ENCODE measurements at places on chromosomes 5 and 9.

GRCh38 chr5:171736976-171737891 is 48.4 kb upstream of the SMIM23 start:
- no peak for DNase-seq

GRCh38 chr5:34639852-34640626 is 16.1 kb upstream of the RAI14 start:
- DNase-seq, result no peak

DNA sequence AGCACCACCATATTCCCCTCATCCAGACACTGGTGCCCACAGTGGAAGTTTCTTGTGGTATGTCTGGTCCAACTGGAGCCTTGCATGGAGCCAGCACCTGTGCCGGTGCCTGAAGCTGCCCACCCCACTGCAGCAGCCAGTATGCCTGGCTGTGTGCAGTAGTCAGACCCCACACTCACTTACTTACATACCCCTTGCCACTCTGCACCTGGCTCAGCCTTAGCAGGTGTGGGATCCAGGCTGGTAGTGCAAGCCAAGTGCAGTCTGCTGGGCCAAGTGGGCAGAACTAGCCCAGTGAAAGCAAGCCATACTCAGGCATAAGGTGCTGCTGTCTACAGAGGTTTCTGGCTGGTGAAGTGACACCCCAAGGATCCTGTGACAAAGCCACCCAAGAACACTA is 871.4 kb upstream of the C9orf72 start:
- no peak for DNase-seq

DNA sequence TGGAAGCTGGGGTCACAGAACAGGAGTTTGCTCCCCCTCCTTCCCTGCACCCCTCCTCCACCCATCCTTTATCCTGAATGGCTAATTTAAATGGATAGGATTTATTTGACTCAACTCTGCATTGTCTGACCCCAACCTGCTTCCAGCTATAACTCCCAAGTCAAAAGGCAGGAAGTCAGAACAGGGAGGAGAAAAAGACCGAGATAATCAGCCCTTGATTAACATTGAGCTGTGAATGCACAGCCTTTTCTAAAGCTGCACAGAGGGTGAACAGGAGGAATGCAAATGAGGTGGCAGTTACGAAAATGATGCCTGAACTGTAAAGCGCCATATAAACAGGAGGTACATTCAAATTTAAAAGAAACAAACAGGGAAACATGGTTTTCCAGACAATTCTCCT is 152.8 kb downstream of the SPOCK1 start:
- DNase-seq, result no peak

- no peak for DNase-seq
These were observed 204.7 kb upstream of the WWC1 start for GRCh38 chr5:168086746-168087145.

DNA sequence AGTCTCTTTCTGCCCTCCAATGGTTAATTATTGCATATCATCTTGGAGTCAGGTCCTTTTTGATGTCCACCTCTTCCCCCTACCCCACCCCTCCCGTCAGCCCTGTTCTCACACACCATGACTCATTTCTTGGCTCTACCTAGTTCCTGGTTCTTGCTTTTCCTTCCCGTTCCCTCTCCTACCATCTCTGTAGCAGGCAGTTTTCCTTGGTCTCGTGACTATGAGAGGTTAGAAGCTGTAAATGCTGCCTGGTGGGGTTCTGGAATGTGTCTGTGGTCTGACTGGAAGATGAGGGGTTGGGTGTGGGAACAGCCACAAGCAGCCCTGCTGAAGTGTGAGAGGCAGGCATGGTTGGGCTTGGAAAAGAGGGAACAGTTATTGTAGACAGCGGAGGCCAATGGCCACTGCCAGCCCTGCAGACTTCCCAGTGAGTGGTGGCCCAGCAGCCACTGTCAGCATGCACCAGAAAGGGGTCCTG is 18.2 kb downstream of the SLC22A5 start:
- DNase-seq, result no peak

- DNase-seq, result no peak
These were observed 350.1 kb downstream of the TMEM232 start for GRCh38 chr5:110376281-110376951.

DNA sequence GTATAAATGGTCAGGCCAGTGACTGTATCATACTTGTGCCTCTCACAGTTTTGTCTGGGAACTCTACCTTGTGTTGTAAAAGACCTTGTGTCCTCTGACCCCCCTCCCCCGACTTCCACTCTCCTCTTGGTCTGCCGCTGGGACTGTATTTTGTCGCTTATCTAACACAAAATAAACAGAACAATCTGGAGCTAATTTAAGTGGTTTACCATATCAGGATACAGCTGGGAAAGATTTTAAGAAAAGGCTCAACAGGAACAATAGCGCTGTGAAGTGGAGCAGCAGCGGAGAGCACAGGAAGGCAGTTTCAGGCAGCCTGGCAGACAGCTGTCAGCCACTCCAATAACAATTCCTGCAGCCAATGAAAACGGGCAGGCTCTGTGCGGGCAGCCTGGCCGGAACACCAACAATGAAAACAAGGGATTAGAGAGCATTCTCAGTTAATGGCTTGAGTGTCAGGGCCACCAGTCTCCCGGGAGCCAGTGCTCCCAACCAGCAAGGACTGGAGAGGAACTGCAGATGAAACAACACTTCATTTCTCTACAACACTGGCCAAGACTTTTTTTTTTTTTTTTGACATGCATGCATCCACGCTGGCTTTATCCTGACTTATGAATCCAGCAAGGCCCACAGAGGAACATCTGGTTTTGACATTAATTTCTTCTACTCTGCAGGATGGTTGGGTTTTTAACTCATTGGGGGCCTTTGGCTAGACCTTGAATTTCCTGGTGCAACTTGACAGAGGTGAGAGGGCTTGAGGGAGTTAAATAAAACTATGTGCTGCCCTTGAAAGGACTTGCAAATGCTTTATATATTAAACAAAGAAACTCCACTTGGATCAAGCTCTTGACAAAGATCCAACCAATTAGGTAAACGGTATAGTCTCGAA is 76.7 kb downstream of the ARSB start:
- peak; percentile 44 for DNase-seq

DNA sequence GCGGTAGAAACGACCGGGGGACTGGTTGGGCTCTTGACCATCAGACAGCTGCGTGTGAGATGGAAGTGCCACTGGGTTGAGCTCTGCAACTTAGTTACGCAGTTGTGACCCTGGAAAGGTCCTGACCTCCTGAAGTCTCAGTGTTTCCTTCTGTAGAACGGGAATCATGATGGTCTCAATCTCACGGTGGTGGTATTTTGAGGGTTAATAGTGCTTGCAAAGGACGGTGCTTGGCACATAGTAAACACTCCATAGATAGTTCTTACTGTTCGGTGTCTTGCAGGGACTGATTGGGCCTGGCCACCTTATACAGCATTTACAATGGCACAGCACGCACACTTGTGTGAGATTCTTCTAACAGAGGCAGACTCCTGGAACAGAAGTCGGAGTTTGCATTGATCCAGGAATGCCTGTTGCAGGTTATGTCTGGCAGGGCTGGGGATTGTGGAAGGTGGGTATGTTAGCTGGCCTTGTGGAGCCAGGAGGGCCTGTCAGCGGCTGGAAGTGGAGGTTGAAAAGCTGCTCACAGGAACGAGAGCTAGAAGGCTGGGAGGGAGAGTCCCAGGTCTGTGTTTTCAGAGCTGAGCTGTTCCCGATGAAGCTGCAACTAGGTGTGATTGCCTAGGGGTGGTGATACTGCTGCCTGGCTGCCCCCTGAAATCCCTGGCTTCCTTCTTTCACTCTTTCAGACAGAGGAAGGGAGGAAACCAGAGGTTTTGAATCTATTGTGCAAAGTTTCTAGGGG is 962 bp upstream of the TXN start:
- no peak for DNase-seq

- DNase-seq, result no peak
These were observed 232.9 kb downstream of the NFIB start for GRCh38 chr9:14080959-14081542.

- DNase-seq, result no peak
These were observed 21.1 kb upstream of the PDZD2 start for GRCh38 chr5:31617867-31618266.

- no peak for DNase-seq
These were observed 9.7 kb downstream of the ORM2 start for GRCh38 chr9:114339130-114339908.

Measured in glomerular endothelial cell (primary cell).